ENCODE measurements at places on chromosomes 1 and 21. TPM values are rescaled to one million over a fixed set of nuclear protein-coding genes. Genes with fewer than 3 reads are reported as not detected.

E2F2 gene
- 7.2 TPM for total RNA-seq

UBXN10 gene
- 0.50 TPM for total RNA-seq

TFF2 gene
- total RNA-seq, result not detected

- no peak for DNase-seq
These were observed 24.9 kb downstream of the CHML start for GRCh38 chr1:241615043-241615974.

GRCh38 chr1:232048481-232048880 is 421.9 kb downstream of the DISC1 start:
- DNase-seq, result no peak

DNA sequence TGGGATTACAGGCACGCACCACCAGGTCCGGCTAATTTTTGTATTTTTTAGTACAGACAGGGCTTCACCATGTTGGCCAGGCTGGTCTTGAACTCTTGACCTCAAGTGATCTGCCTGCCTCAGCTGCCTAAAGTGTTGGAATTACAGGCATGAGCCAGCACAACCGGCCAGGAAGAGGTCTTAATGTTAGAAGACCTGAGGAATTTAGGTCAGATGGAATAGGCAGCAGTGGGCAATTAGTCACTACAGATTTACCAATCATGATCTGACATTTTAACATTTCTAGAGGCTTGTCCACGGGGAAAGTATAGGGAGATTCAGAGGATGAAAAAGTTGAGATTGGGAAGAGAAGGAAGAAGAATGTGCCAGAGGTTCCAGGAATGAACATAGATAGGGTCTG is 8.9 kb upstream of the APP start:
- no peak for DNase-seq

DNA sequence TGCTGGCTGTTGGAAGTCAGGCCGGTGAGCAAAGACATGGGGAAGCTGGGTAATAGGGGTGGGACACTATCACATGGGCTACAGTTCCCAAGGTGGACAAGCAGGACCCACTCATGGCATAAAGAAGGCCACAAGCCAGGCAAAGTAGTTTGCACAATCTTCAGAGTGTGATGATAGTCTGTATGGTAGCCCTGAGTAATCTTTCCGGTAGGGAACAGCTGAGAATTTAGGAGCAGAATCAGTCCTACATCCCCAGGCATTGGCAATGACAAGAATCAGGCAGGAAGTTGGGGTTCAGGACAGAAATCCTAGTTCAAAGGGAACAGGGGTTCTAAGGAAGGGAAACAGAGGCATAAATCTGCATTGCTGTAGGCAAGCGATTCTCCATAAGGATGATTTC is 23.9 kb upstream of the SPATA6 start:
- DNase-seq, result no peak
